ENCODE measurements at places on chromosomes 3 and 15.

DNA sequence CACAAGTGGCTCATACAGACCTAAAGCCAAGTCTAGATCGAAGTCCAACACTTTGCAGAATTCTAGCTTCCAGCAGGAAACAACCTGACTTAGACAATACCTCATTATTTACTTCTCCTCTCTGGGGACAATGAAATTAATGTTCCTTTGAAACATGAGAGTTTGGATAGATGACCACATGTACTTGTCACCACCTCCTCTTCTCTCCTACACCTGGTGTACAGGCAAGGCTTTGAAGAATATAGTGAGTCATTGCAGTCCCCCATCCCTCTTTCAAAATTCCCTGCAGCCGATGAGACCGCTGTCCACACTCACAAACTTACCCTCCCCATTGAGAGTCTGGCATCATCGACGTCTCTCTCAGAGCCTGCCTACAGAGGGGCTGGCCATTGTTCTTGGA lies 189.0 kb upstream of the HES1 start:
- no peak for DNase-seq

DNA sequence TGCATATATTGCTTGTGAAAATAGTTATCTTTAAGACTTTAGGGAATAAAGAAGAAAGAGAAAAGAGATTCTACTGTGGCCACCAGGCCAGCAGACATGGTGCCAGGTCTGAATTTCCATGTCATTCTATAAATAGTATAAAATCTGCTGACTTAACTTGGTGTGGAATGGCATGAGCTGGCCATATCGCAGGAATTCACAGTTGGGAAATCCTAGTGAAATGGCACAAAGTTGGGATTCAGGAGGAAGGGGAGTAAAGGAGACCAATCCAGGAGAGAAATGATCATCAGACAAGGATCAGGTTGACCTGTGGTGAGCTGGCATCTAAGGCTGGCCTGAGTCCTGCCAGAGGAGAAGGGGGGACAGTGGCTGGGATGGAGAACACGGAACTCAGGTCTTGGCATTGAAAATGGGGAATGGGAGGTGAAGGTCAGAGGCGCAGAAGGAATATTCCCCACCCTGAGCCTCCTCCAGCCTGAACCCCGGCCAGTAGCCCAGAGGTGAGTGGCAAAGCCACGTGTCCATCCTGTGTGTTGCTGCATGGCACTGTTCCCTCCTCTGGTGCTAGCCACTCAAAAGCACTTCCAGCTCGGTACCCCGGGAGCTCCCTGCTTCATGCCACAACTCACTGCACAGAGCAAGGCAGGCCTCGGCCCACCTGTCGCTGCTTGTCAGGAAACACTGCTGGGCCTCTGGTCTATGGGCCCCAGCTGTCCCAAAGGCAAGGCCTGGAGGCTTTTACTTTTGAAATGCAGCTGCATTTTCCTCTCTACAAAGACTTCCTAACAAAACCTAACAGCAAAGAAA lies 51.4 kb downstream of the SSUH2 start:
- no peak for DNase-seq

GRCh38 chr3:129228891-129229585 lies 20.4 kb upstream of the COPG1 start:
- no peak for DNase-seq

DNA sequence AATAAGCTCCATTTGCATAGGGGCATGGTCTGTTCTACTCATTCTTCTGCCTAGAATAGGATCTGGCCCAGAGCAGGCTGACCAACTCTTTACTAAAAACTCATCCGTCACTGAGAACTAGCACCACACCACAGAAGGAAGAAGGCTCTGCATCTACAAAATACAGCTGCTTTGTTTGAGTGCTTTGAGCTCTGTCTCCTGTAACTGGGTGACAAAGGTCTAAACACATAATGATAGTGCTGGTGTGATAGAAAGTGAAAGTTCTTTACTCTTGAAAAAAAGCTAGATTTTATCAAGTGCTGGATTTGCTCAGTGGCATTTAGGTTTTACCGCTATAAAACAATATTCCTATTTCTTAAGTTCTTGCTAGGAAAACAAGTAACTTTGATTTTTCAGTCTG lies 140.7 kb downstream of the FHIT start:
- no peak for DNase-seq

DNA sequence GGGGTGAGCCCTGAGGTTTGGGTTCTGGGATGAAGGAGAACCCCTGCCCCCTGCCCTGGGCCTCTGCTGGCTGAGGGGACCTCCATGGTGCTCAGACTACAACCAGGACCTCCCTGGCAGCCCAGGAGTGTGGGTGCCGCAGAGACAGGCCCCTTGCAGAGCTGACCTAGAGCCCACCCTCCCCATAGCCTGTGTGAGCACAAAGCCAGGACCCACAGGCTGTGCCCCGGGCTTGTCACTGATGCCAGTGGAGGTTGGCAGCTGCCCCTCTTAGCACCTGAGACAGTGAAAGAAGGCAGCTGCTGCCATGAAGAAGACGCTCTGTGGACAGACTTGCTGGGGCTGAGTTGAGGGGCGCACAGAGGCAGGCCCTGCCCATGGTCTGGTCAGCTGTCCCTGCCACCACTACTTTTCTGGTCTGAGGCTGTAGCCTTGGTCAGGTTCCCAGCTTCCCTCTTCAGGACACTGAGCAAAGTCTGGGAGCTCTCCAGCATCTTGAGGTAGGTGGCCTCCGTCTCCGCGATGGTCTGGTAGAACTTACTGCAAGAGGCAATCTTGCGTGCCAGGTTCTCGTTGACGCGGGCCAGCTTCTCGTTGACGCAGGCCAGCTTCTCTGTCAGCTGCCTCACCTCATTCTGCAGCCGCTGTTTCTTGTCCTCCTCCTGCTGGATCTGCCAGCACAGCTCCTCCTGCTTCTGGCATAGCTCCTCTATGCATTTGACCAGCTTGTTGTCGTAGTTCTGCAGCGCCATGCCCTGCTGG lies 23.0 kb downstream of the USP4 start:
- DNase-seq, result no peak

DNA sequence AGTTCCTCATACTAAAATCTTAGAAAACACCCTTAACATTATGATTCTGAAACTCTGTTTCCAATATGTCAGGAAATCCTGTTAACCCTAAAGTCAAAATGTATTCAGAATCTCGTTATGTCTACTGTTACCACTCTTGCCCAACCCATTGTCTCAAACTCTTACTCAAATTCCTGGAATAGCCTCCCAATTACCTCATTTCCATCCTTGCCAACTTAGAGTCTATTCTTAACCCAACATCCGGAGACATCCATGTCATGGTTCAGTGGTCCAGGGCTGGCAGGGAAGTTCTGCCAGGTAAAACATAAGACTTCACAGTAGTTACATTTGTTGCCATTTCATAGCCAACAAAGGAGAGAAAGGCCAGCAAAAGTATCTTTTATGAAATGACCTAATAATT lies 593.9 kb downstream of the PYDC2 start:
- DNase-seq, result no peak

- DNase-seq, result no peak
These were observed 3.6 kb downstream of the CHDH start for GRCh38 chr3:53842436-53843194.

GRCh38 chr15:40722934-40723333 lies 28.0 kb downstream of the RAD51 start:
- DNase-seq, result no peak

DNA sequence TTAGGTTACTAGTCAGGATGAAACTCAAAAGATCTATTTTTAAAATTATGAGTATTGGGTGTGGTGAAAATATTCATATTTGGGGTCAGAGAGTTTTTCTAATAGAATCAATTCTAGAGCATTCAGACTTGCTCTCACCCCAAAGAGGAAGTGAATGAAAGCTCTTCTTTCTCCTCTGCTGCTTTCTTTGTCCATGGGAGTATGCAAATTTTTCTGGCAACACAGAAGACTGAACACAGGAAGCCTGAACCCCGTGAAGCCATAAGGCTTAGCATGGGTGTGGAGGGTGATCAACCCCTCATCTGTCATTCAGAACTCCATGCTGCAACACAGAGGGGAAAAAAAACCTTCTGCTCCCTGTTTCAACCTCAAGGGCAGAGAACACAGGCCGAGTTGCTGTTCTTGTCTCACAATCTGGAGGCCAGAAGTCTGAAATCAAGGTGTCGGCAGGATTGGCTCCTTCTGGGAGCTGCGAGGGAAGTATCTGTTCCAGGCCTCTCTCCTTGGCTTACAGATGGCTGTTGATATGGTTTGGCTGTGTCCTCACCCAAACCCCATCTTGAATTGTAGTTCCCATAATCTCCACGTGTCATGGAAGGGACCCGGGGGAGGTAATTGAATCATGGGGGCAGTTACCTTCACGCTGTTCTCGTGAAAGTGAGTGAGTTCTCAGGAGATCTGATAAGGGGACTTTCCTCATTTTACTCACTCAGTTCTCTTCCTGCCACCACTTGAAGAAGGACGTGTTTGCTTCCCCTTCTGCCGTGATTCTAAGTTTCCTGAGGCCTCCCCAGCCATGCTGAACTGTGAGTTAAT lies 33.7 kb upstream of the CD47 start:
- DNase-seq, result no peak

GRCh38 chr3:55750525-55750924 lies 263.4 kb upstream of the WNT5A start:
- DNase-seq, result no peak

GRCh38 chr3:107987036-107987939 lies 103.5 kb downstream of the CD47 start:
- DNase-seq, result no peak

GRCh38 chr15:87716422-87716821 lies 540.1 kb downstream of the NTRK3 start:
- no peak for DNase-seq
